ENCODE measurements at places on chromosomes 4 and X.

- peak; percentile 42 for DNase-seq
Observed at GRCh38 chrX:119763181-119763580, 4.8 kb downstream of the SOWAHD start.

DNA sequence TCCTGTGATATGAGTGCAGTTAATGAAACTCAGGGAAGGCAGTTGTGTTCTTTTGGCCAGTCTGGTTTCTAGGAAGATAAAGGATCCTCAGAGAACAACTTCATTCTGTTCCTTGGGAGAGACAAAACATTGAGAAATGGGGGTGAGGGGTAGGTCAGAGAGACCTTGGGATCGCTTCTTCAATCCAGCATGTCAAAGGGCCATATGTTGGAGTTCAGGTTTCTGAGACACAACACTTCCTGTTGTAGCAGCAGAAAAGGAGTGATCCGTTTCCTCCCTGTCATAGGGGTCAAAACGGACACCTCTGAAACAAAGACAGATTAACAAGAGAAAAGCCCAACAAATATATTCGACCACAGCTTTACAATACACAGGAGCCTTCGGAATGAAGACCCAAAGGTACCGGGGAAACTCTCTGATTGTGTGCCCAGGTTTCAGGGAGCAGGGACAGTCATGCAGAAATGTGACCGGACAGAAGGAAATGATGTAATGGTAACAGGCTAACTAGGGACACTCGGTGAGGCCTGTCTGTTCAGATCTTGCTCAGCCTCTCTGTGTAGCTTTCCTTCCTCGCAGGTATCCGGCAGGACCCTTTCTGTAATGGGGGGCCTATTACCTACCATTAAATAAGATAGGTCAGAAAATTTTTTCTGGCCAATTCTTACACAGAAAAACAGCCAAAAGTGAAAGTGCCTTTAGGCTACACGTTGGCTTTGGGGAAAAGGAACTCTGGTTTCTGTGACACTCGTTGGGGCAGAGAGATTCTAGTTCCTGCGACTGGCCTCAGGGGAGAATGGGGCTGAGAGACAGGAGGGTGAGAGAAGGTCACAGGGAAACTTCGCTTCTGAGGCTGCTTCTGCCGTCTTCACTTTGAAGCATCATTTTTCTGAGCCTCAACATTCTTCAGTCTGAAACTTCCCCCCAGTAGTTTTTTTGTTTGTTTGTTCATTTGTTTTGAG, 103.3 kb upstream of the TLR3 start:
- no peak for DNase-seq

DNA sequence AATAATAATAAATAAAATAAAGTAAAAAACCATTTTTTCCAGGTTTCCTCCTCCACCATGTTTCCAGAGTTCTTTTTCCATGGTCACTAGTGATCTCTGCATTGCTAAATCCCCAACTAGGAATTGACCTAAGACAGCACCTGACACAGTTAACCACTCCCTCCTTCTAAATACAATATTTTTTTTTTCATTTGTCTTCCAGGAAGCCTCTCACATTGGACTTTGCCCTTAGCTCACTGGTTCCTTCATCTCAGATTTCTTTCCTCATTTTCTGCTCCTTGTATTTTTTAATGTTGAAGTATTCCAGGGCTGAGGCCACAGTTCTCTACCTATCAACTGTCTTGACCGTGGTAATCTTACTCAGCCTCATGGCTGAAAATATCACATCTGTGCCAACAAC, 187.3 kb upstream of the FAM241A start:
- DNase-seq, result no peak

DNA sequence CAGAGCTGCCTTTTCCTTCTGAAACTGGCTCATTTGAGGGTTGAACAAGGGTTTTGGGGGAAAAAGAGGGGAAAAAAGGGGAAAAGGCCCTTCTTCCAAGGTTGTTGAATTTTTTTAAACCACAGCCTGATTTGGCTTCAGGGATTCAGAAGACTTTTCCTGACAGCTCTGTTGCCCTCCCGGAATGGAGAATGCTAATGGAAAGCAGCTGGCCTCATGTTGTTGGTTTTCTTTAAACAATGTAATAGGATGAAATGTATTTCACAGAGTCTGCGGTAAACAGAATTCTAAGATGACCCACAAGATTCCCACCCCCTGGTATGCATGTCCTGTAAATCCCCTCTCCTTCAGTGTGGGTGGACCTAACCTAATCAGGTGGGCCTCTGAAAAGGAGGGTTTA, 3.3 kb upstream of the KIAA1210 start:
- no peak for DNase-seq

DNA sequence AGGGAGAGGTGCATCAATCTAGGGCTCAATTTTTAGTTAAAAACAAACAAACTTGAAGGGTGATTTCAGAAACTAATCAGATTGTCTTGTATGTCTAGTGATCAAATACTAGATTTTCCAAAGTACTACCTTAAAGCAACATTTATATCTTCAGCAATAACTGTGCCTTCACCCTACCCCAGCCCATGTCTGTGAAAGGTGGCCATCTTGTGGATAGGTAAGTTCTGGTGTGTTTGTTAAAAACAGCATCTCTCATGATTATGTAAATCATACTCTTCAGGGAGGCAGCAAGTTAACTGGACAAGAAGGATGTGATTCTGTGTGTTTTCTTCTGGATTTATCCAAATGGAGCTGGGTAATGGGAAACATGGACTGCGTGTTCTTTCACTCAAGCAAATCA, 81.4 kb upstream of the ACSL1 start:
- DNase-seq, result no peak

DNA sequence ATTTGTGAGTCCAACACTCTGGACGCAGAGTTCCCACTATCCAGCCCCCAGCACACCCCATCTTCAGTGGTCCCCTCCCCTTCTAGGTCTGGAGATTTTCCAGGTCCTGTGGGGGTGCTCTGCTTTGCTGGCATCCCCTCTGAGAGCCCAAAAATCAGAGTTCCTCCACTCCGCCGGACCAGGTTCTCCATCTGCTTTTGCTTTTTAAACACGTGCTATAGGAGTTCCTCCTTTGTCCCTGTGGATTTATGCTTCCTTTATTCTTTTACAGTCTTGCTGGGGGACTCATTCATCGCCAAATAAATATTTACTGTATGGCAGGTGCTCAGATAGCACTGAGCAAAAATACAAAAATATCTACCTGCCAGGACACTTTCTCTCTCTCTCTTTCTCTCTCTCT, 324.7 kb downstream of the STK32B start:
- DNase-seq, result no peak

GRCh38 chrX:129540722-129541184, 694 bp downstream of the OCRL start:
- DNase-seq, result no peak

- no peak for DNase-seq
Observed at GRCh38 chrX:129247642-129248041, 275.6 kb downstream of the SMARCA1 start.

- peak; percentile 3 for DNase-seq
Observed at GRCh38 chr4:163107754-163108153, 58.9 kb downstream of the NAF1 start.

- DNase-seq, result no peak
Observed at GRCh38 chr4:187782286-187782824, 213.2 kb upstream of the ZFP42 start.

GRCh38 chrX:50108264-50108663, 92.5 kb downstream of the AKAP4 start:
- DNase-seq, result no peak

GRCh38 chrX:10600479-10600878, 19.9 kb downstream of the MID1 start:
- DNase-seq, result no peak

DNA sequence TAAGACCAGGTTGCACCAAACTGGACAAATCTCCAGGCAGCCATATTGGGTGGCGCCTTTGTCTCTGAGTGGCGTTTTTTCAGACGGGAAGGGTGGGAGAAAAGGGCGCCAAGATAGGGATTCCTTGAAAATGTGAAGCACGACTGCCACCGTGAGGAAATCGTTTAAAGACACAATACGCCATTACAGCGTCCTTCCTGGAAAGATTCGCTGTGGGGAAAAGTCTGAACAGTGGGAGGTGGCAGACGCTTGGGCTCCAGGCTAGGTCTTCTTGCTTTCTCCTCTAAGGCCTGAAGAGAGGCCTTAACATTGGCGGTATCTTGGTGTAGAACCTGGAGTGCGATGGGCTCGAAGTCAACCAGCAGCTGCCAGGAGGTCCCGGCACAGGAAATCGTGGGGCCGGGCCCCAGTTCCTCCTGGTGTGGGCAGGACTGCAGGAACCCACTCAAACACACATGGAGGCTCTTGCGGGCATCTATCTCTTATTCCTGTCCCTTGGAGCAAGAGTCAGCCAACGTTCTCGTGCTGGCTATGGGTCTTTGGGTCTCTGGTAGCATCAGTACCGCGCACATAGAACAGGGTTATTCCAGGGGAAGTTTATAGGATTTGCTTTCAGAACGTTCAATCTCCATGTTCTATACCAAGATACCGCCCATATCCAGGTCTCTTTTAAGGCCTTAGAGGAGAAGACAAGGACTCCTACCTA, 208.8 kb downstream of the OR13H1 start:
- DNase-seq, result peak; percentile 82

- no peak for DNase-seq
Observed at GRCh38 chr4:93719552-93719951, 109.0 kb upstream of the ATOH1 start.

Data from GM04504 (cell line).